MCF 10A (cell line): ENCODE measurements at places on chromosomes 2 and 18.

- H3K4me3 ChIP-seq = no peak overlapping the region
- H3K27ac ChIP-seq = no peak overlapping the region
- H3K27me3 ChIP-seq = no peaks in the 10 kb centered on the region
- H3K4me1 ChIP-seq = no peaks in the 10 kb centered on the region
- no peaks in the 10 kb centered on the region for H3K36me3 ChIP-seq
- no peak for DNase-seq
Observed at GRCh38 chr2:36655453-36655852, 41.1 kb upstream of the VIT start.

GRCh38 chr2:235421618-235422017 is 72.2 kb upstream of the AGAP1 start:
- DNase-seq = peak; percentile 5
- no peaks in the 10 kb centered on the region for H3K4me1 ChIP-seq
- no peaks in the 10 kb centered on the region for H3K27me3 ChIP-seq
- H3K36me3 ChIP-seq = no peaks in the 10 kb centered on the region
- no peak overlapping the region for H3K27ac ChIP-seq
- H3K4me3 ChIP-seq = no peak overlapping the region

- no peaks in the 10 kb centered on the region for H3K36me3 ChIP-seq
- no peaks in the 10 kb centered on the region for H3K4me1 ChIP-seq
- no peak for DNase-seq
- H3K4me3 ChIP-seq = no peak overlapping the region
- H3K27ac ChIP-seq = no peak overlapping the region
Observed at GRCh38 chr2:6325616-6326015, 540.1 kb downstream of the CMPK2 start.

- no peak overlapping the region for H3K27ac ChIP-seq
- H3K36me3 ChIP-seq = peaks cover 16% of the 10 kb centered on the region
- H3K4me3 ChIP-seq = peak overlapping the region; percentile 76
- H3K27me3 ChIP-seq = no peaks in the 10 kb centered on the region
- peaks cover 16% of the 10 kb centered on the region for H3K4me1 ChIP-seq
Observed at GRCh38 chr2:241000831-241001321, 2.5 kb downstream of the SNED1 start.

DNA sequence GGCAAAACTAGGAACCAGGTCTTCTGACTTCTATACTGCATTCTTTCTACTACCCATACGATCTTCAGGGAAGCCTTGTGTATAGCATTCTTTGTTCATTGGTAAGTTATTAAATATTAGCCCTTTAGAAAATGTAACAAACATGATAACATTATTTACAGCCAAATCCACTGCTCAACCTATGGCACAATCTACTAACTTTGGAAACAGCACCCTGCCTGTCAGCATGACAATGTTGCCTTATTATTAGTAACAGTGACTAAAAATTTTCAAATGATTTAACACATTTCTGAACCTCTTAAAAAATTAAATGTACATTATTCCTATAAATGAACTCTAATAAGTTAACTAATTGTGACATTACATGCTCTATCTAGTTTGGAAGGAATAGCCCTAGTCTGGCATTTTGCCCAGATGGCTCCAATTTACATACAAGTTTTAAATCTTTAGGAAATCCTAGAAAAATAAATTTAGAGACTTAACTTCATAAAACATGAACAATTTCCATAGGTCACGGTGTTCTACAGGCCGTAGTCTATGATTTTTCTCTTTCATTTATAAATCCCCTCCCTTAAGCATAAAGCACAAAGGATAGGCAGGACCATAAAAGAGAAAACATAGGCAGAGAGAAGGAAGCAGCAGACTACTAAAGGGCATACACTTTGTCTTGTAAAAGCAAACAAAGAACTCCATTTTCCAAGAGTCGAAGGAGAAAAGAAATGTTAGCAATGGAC is 33.7 kb downstream of the YES1 start:
- no peak overlapping the region for H3K27ac ChIP-seq
- H3K36me3 ChIP-seq = peaks cover 8% of the 10 kb centered on the region
- no peak overlapping the region for H3K4me3 ChIP-seq
- H3K4me1 ChIP-seq = peaks cover 5% of the 10 kb centered on the region

DNA sequence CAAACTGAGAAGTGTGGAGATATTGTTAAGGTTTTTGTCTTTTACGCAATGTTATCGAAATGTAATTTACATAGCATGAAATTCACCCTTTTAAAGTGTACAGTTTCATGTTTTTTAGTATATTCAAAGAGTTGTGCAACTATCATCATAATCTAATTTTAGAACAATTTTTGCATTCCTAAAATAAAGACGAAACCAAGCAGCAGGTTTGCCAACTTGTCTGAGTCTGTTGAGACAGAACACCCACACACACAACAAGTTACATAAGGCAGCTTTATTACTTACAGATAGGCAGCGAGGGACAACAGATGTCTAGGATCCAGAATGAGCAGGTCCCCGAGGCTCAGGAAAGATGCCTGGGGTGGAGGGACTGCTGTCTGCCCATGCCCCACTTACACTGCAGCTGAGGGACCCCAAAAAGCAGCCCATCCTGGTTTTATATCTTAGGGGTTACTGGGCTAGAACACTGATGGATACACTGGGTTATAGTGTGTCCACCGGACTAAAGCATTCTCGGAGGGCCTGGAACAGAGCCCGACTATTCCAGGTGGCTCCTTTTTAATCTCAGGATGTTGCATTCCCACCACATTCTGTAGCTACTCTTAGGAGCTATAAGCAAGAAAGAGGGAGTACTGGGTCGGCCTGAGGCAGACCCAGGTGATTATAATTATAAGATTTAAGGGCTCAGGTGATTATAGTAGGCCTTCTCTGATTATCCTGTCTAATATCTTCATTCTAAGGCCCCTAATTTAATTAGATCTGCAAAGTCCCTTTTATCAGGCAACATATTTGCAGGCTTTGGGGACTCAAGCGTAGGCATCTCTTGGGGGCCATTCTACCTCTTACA is 150.2 kb upstream of the DOK6 start:
- no peak overlapping the region for H3K27ac ChIP-seq
- H3K4me1 ChIP-seq = no peaks in the 10 kb centered on the region
- H3K4me3 ChIP-seq = no peak overlapping the region

GRCh38 chr18:45889419-45890064 is 64.1 kb downstream of the SIGLEC15 start:
- no peaks in the 10 kb centered on the region for H3K27me3 ChIP-seq
- no peak overlapping the region for H3K4me3 ChIP-seq

DNA sequence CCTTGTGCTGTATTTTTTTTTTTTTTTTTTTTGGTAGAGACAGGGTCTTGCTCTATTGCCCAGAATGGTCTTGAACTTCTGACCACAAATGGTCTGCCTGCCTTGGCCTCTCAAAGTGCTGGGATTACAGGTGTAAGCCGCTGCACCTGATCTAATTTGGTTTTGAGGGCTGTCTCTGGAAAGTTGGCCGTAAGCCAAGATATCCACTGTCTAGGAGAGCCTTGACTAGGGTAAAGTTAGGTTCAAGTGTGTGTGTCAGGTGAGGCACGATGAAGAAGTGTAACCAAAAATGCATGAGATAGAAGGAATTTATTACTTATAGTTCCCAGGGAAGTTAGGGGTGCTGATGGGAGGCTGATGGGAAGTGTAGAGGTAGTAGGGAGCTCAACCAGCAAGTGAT is 46.7 kb downstream of the INO80C start:
- peaks cover 13% of the 10 kb centered on the region for H3K4me1 ChIP-seq
- no peak for DNase-seq
- H3K27ac ChIP-seq = peak overlapping the region; percentile 24
- no peak overlapping the region for H3K4me3 ChIP-seq

DNA sequence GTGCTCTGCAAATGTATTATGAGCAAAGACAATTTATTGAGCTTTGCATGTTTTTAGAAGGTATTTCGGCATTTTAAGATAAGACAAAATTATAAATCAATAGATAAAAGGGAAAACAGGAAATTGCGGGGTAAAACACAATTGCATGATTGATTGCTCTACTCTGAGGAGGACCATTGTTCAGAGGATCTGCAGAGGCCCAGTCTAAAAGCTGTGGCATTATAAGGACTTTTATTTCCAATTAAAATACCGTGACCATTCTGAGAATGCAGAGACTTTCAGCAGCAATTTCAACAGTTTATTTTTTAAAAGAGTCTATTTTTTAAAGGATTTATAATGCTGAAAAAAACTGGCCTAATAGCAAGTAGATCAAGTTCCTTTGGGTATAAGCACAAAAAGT is 62.0 kb downstream of the TPGS2 start:
- no peaks in the 10 kb centered on the region for H3K27me3 ChIP-seq
- no peak overlapping the region for H3K27ac ChIP-seq
- no peak overlapping the region for H3K4me3 ChIP-seq
- no peaks in the 10 kb centered on the region for H3K36me3 ChIP-seq

DNA sequence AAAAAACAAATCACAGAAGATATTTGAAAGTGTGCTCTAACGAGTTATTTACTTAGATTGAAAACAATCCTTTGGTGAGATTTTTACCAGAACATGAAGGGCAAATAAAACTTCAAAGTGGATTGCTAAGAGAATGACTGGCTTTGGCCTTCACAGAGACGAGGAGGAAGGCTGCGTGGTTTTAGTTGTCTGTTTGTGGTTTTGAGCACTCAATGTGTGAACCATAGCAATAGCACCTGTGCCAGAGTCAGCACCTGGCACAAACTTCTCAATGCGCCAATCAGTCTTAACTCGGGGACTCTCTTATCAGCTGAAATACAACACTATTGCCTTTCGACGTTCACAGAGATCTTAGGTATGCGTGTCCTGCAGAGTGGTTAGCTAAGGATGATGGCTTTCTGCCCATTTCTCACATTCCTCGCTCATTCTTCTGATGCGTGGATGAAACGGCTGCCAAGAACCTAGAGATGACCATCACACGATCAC is 70.0 kb downstream of the MBP start:
- no peaks in the 10 kb centered on the region for H3K27me3 ChIP-seq
- DNase-seq = no peak
- no peak overlapping the region for H3K27ac ChIP-seq
- H3K36me3 ChIP-seq = peaks cover 18% of the 10 kb centered on the region
- H3K4me3 ChIP-seq = no peak overlapping the region
- peaks cover 25% of the 10 kb centered on the region for H3K4me1 ChIP-seq
